Omental fat pad (tissue), 4 donors: ENCODE measurements at places on chromosomes 3 and 15. TPM values are rescaled to one million over a fixed set of nuclear protein-coding genes. Genes with fewer than 3 reads are reported as not detected.

Gene CLDN11
- 43.5 TPM for total RNA-seq

Gene CDC25A
- total RNA-seq = 0.79 TPM

Gene DOCK3
- total RNA-seq = 1.9 TPM

Gene EFHB
- total RNA-seq = not detected

Gene HSPBAP1
- total RNA-seq = 10.0 TPM

Gene DNAH12
- total RNA-seq = not detected

Gene SAMMSON
- not detected for total RNA-seq

- DNase-seq = no peak
These were observed 899.1 kb downstream of the SI start for GRCh38 chr3:164179110-164179774.

- no peak for DNase-seq
These were observed 4.7 kb upstream of the GOLGA8B start for GRCh38 chr15:34588046-34588674.

- DNase-seq = no peak
These were observed 929.7 kb upstream of the CFAP20DC start for GRCh38 chr3:59979542-59979941.

DNA sequence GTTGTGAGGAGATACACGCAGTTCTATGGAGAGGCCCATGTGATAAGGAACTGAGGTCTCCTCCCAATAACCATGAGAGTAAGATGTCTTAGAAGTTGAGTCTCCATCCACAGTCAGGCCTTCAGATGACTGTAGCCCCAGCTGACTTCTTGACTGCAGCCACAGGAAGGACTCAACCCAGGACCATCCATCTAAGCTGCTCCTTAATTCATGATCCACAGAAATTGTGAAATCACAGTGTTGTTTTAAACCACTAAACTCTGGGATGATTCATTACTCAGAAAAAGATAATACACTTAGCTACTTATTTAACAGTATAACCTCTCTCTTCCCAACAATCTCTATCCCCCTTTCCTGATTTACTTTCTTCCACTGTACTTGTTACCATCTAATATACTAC, 173.3 kb downstream of the ALDH1A2 start:
- DNase-seq = no peak

- no peak for DNase-seq
These were observed 619 bp downstream of the ATXN7 start for GRCh38 chr3:63864008-63864964.

DNA sequence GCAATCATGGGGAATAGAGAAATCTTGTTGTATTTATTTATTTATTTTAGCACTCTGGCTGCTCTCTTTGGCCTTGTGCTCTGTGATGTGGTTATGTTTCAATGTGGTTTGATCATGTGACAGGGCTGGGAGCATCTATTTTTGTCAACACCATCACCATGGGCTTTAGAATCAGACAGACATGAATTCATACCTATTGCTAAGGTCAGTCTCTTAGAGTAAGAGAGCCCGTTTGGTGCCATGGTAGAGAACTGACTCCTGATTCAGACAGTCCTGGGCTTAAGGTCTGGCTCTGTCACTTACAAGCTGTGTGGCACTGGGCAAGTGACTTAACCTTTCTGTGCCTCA, 157.0 kb downstream of the RYR3 start:
- no peak for DNase-seq

- DNase-seq = no peak
These were observed 33.4 kb upstream of the RAD18 start for GRCh38 chr3:8996681-8997121.

DNA sequence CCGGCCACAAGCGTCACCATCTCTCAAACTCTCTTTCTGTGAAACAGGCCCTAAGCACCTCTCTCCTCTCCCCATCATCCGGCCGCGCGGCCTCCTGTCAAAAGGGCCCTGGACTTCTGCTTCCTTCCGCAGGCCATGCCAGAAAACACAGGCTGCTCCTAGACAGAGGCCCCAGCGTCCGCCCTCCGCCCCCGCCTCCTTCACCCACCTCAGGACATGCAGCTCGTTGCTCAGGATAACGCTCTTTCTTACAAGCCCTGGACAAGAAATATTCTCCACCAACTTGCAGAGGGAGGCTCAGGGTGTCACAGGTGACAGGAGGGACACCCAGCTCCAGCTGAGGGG, 212.0 kb downstream of the XXYLT1 start:
- no peak for DNase-seq

DNA sequence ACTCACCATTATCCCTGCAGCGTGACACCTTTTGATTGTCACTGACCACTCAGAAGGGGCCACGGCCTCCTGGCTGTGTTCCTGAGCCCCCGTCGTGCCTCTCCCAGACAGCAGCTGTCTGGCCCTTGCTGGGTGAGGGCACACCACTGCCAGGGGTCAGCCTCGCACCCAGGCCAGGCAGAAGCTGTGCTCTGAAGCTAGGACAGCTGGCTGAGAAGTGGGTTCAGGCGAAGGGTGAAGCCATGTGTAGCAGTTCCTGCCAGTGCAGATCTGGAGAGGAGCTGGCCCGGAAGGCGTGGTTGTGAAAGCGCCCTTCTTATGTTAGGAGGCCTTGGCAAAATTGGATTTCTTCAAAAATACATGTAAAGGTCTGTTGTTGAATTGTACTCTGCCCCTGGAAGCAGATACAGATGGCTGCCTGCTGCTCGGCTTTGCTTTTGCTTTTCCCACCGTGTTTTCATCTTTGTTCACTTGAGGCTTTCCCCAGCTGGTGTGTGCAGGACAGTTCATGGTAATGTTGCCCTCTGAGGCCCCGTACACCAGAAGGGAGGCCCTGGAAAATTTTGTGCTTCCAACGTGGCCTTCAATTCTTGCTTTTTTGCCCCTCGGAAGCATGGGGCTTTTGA, 49.1 kb downstream of the KLHL25 start:
- DNase-seq = no peak

DNA sequence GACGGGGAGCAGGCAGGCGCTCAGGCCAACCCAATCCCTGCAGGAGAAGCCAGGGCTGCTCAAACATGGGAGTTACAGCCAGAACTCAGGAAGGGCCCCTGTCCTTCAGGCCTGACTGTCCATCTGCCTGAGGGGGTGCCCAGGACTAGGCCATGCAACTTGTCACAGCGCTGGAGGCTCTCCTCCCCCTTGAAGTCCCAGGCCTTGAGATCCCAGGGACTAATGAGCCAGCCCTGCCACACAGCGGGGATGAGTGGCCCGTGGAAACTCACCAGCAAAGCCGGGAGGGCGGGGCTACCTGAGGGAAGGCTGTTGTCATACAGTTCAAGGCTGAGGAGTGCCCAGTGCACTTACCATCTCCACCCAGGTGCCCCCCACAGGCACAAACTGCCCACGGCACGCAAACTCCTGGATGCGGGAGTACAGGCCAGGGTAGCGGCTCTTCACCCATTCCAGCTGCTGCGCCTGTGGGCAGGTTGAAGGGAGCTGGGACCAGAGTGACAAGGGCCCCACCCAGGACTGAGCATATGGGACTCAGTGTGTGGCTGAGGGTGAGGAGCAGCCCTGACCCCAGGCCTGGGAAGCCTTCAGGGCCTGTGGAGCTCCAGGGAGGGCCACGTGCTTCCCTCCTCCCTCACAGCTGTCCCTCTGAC, 6.3 kb downstream of the MAN2C1 start:
- DNase-seq = no peak

DNA sequence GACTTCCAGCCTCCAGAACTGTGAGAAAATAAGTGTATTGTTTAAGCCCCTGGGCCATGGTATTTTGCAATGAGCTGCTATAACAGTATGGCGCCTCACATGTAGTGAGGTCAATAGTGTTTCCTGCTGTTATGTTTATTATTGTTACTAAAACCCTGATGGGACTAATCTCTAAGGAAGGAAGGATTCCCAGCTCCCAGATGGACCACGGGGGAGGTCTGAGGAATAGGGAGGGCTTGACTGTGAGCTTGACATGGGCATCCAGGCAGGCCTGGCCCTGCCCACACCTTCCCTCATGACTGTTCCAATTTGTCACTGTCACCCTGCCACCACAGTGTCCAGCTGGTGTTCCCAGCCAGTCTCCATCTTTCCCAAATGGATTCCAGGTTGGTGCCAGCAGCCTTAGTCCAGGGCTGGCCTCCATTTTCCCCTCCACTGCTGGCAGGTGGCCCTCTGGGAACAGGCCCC, 14.5 kb upstream of the SLC41A3 start:
- DNase-seq = no peak

DNA sequence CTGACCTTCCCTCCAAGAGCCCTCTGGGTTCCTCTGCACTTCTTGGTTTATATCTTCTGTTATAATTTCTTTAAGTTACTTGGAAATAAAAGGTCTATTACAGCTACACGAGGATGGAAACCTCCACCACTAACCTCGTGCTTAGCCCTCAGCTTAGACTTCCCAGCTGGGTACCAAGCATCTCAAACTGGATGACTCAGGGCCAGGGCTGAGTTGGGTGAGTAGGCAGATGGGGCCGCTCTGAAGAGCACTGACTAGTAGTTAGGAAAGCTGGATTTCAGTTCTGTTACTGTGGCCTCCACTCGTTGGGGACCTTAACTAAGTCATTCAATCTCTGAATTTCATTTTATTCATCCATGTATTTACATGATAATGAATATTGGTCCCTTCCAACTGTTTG, 1036.6 kb downstream of the IGSF11 start:
- DNase-seq = no peak

DNA sequence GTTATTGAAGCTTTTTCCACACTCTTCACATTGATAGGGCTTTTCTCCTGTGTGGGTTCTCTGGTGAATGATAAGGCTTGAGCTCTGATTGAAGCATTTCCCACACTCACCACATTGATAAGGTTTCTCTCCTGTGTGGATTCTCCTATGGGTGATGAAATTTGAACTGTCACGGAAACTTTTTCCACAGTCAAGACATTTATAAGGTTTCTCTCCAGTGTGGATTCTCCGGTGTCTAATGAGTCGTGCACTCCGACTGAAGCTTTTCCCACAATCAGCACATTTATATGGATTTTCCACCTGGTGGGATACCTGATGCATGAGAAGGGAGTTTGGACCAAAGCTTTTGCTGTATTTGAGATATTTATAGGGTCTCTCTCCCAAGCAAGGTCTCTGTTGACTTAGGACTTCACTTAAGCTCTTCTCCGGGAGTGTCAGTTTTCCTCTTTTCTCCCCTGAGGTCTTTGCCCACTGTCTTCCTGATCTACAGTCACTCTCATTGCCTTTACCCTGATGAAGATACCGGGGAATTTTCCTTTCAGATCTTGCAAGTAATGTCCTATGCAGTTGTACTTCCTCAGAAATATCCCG, 9.4 kb downstream of the ZSCAN29 start:
- DNase-seq = no peak

GRCh38 chr15:36832774-36833463, 253.5 kb downstream of the CDIN1 start:
- DNase-seq = no peak

- DNase-seq = peak; percentile 10
These were observed 2.7 kb downstream of the C3orf22 start for GRCh38 chr3:126555795-126556636.

DNA sequence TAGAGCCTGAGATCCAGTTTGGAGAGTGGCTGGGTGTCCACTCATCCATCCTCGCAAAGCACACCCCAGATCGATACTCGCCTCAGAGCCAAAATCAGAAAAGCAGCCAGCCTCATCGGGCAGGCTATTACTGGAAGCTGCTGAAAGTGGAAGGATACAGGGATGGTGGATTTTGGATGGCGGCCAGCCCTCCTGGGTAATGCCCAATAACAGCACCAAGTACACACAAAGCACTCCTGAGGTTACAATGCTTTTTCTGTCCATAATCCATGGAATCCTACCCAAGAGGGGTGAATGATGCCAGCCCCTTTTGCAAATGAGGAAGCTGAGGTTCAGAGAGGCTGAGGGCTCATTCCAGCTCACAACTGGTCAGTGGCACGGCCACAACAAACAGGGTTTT, 93.1 kb upstream of the SLC6A11 start:
- no peak for DNase-seq

DNA sequence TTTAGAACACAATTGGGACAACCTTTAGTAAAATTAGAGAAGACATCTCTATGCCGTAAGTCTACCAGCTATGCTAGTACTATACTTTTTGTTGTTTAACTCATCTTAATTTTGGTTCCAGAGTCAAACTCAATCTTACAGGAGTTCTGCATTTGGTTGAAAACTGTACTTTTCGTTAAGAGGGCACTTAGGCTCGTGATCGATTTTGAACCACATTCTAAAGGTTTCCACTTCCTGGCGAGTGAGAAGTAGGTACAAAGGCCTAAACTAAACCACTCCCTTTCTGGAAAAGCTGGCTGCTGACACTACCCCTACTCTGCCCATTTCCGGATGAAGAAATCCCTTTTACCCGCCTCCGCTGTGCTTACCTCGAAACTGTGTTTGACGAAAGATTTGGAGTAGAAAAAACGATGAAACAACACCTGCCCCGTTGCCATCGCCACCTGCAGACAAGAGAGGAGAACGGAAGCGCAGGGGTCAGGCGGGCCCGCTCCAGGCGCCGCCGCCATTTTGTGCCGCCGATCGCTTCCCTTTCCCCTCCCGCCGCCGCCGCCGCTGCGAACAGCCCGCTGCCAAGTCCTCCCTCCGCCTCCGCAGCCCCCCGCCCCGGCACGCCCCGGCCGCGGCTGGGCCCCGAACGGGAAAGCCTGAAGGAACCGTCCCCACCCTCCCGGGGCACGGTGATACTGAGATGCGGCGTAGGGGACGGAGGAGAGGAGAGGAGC, 748 bp downstream of the CCNL1 start:
- DNase-seq = no peak

- DNase-seq = no peak
These were observed 144.9 kb downstream of the FEZF2 start for GRCh38 chr3:62228467-62228866.

- no peak for DNase-seq
These were observed 7.7 kb downstream of the TNK2 start for GRCh38 chr3:195900436-195901355.

DNA sequence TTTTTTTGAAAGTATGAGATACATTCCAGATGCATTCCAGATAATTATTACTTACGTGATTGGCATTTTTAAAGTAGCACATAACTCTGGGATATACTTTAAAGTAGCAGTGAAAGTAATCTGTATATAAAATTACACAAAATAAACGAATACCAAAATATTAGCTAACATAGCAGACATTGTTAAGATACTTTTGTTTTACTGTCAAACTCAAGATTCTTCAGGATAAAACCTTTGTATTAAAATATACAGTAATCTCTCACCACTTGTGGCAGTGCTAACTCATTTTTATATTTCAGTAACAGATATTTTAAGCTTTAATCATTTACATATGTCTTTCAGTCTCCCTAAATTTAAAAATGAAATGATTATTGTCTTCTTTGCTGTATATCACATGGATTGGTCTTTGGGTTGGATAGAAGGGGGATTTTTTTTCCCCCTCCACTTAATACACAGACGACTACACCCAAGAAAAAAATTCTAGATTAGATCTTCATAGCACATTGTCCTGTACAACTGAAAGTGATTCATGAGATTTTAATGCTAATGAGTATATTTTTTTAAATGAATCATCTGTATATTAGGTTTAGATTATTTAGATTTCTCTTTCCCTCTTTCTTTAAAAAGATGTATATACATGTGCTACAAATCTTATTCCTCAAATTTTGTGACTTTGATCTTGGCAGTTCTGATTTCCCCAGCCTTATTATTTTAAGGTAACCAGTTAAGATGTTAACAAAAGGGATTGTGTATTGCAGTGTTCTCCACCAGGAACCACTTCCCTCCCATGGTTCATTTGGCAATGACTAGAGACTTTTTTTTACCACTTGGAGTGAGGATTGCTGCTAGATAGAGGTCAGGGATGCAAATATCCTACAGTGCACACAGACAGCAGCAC, 24.5 kb upstream of the EBLN2 start:
- no peak for DNase-seq
